Activated T-cell treated with anti-CD3 and anti-CD28 coated beads, Interleukin-2, amount 50 U/mL, for 72 hours (primary cell): ENCODE measurements at places on chromosomes 6 and 20. TPM values are rescaled to one million over a fixed set of nuclear protein-coding genes. Genes with fewer than 3 reads are reported as not detected.

- DNase-seq = no peak
Measured at GRCh38 chr20:17177341-17177740, 49.5 kb upstream of the PCSK2 start.

- no peak for DNase-seq
Measured at GRCh38 chr6:167828325-167828956, 1.7 kb downstream of the AFDN start.

- no peak for DNase-seq
Measured at GRCh38 chr20:9227896-9228615, 159.2 kb downstream of the PLCB4 start.

DNA sequence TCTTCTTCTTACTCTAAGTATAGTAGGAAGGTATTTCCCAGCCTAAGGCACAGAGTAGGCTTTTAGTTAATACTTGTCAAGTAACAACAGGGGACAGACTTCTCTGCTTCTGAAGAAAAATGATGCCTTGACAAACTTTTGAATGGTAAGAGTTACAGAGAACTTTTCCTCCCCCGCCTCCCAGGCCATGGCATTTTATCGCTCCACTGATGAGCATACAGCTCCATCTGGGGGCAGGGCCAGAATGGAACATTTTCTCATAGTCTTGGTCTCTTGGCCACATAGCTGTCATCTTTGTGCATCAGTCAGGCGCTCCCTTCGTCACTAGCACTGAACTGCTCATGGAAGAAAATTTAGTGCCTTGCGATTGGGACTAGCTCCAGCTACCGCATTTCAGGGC lies 1066.8 kb upstream of the CITED2 start:
- DNase-seq = no peak

- DNase-seq = no peak
Measured at GRCh38 chr20:63831993-63832686, 1.1 kb upstream of the ZBTB46 start.

DNA sequence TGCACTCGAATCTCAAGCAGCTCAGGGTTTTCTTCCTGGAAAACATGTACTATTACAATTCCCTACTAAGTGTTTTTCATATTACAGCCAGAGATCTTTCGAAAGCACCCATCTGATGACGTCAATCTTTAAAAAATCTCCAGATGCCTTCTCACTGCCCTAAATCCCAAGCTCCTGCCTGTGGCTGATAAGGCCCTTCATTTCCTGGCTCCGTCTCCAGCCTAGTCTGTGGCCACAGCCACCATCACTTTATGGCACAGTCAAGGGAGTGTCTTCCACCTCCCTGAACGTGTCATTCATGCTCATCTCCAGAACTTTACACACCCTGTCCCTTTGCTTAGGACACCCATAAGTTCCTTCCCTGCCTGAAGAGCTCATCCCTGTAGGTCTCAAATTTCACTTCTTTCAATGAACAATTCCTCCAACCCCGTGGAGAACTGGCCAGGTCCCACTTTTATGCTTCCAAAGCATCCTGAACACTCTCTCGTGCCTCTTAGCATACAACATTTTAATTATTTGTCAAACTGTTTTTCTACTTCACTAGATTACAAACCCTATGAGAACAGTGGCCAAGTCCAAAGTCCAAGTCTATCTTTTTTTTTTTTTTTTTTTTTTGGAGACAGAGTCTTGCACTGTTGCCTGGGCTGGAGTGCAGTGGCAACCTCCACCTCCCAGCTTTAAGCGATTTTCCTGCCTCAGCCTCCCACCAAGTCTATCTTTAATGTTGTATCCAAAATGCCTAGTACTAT lies 106.1 kb upstream of the AGPAT4 start:
- DNase-seq = no peak

DNA sequence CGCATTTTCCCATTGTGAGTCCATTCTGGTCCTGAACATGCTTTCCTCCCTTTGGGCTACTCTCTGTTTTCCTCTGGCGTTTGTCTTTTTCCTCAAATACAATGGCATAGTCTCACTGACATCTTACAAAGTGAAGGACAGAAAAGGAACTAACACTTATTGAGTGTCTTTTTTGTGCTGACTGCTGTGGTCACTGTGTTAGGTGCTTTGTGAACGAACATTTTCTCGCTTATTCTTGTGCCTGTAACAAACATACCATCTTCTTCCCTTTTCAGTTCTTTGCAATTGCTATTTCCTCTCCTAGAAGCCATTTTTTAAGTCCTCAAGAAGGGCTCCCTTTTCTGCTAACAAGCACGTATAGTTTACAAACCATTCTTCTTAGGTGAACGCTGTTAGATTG lies 15.4 kb downstream of the FIG4 start:
- no peak for DNase-seq

DNA sequence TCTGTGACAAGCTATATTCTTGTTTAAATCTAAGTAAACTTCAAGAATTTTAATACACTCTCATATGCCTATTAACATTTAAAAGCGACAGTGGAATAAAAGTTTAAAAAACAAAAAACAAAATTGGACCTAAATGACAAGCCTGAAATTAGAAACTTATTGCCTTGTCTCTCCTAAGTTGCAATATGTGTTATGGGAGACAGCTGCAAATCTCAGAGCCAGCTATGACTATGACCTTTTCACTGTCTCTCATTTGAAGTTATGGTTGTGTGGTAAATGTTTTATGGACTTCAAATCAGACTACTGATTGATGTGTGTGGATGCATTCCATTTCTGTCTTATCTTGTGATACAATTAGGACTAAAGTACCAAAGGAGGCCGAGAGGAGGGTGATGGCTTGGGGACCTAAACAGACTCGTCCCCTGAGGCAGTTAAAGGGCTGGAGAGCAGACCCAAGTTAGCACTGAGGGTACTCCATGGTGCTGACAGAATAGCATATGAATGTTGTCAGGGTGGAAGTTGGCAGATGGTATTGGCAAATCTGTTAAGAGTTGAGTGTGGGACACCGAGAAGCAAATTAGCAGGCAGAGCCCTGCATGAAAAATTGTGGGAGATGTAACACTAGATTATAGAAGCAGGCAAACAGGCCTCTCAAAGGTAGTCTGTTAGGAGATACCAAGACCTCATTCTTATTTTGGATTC lies 930.1 kb upstream of the MAN1A1 start:
- DNase-seq = no peak

GRCh38 chr20:49583669-49584417 lies 15.9 kb upstream of the PTGIS start:
- DNase-seq = no peak

DNA sequence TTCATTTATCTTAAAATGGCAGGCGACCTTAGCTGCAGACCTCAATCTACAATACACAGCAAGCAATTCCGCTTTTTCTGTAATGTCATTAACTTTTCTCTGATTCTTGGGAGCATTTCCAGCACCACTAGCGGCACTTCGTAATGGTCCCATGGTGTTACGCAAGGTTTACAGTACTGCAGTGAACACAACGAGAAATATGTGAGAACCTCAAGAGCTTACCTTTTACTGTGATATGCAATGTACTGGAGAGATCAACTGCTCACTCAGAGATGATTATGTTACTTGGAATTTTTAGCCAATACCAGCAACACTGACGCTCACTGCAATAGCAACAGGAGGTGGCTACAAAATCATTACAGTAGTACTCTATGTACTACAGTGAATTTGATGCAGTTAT lies 2.8 kb upstream of the CEP43 start:
- no peak for DNase-seq

DNA sequence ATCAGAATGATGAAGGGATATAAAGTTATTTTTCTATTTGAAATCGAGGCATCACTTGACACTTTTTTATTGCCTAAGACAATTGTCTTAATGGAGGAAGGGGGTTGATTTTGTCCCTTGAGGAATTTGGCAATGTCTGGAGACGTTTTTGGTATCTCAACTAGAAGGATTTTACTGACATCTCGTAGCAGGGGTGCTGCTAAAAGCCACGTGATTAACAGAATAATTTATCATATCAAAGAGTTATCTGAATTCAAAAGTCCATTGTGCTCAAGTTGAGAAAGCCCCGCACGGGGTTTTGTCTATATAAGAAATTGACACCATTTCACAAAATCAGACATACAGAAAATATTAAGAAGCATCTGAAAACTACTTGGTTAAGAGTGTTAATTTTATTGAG lies 1.5 kb upstream of the TAAR6 start:
- DNase-seq = no peak

- DNase-seq = no peak
Measured at GRCh38 chr6:111291336-111292259, 191.4 kb downstream of the REV3L start.

TSBP1 gene
- not detected for total RNA-seq
